Stimulated activated CD4-positive, alpha-beta T cell treated with anti-CD3 and anti-CD28 coated beads, Interleukin-2, amount 100 ng/mL, for 24 hours (primary cell): ENCODE measurements at places on chromosomes 13 and 19.

- DNase-seq, result no peak
These were observed at the start of gene KL for GRCh38 chr13:33016414-33017322. TSS of gene KL (plus strand) at chr13:33016423. CDS start at chr13:33016441, 18 bp downstream.

DNA sequence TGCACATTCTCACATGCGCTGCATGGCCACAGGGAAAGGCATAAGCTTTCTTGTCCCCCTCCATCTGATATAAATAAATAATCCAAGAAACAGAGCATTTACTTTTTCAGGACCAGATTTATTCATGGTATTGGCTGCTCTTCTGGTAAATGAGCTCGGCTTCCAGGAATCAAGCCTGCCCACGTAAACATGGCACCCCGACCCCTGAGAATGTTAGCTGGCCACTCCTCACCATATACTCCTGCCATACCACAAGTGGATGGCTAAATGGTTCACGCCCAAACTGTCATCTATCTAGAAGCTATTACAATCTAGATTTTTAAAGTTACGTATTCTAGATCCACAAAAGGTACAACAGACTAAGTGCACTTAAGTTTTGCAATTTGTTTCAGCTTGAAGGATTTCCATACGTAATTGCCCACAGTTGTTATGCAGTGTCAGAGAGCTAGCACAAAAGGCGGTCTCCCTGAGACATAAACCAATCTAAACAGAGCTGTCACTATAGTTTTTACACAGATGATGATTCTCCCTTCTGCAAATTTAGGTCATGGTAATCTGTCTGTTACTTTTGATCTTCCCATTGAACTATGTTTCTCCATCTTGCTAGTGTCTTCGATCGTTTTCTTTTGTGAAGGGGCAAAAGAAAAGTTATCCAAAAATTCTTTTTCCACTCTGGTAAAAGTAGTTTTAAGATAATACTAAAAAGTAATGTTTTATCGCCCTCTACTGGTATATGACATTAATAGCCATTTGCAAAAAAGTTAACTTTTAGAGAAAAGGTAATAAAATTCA lies 16.2 kb upstream of the FOXO1 start:
- no peak for DNase-seq

DNA sequence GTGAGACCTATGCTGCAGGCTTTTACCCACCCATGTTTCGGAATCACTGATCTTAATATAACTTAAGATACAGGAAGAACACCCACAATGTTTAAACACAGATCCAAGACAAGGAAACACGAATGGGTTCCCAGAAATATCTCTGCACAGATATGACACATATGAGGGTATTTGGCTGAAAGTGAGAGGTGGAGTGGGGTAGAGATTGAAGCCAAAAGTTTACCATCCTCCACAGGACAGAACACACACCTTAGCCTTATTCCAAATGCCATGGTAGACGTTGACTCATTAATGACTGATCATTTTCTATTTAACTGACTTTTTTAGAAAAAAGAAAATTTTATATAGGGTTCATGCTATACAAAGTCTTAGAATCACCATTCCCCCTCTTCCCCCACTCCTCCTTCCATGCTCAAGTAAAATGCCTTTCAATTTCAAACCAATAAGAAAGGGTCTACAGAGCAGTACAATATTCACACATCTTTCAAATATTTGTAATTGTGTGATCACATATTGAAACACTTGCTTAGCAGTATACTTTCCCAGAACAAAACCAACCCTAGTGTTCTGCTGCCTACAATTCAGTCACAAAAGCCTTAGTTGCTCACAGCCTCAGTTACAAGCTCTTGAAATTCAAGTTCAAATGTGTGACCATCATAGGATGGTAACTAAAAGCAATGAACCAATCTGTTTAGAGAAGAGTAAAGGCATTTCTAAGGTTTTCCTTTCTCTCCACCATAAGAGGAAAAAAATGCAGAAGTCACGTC lies 11.8 kb upstream of the DOCK9 start:
- DNase-seq, result no peak

GRCh38 chr19:1166872-1167573 lies 7.0 kb downstream of the SBNO2 start:
- DNase-seq, result no peak

GRCh38 chr19:8332976-8333766 lies 9.9 kb downstream of the KANK3 start:
- DNase-seq, result no peak

- DNase-seq, result no peak
These were observed 2.1 kb upstream of the PNPLA6 start for GRCh38 chr19:7533281-7533885.
